Spinal cord (tissue), 10 donors: ENCODE measurements at places on chromosomes 6 and 20. TPM values are rescaled to one million over a fixed set of nuclear protein-coding genes. Genes with fewer than 3 reads are reported as not detected.

OR5V1 gene
- polyA plus RNA-seq = not detected

PTCRA gene
- not detected for polyA plus RNA-seq

GRM1 gene
- polyA plus RNA-seq = 6.7 TPM

TNF gene
- polyA plus RNA-seq = 0.40 TPM

SIRPD gene
- not detected for polyA plus RNA-seq

MRPS18B gene
- 45.4 TPM for polyA plus RNA-seq

KIF25 gene
- 1.2 TPM for polyA plus RNA-seq
